ENCODE measurements at places on chromosomes 6 and 20.

DNA sequence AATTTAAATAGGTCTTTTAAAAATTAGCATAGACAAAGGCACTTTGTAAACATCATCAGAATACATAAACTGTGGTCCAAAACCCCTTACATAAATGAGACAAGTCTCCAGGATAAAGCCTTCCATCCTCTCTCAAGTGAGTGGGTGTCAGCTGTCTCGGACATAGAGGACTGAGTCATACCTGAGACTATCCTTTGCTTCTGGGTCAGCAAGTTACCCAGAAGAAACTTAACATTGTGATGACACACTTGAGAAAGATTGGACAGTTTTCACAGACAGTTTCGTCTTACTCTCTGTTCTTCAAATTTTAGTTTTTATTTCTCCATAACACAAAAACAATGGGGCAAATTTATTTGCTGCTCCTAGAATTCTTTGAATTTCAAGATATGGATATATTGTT, 838.0 kb downstream of the DHX35 start:
- DNase-seq: no peak

GRCh38 chr20:16966276-16966880, 218.2 kb downstream of the OTOR start:
- no peak for DNase-seq

GRCh38 chr20:7758406-7758805, 181.9 kb downstream of the HAO1 start:
- no peak for DNase-seq

DNA sequence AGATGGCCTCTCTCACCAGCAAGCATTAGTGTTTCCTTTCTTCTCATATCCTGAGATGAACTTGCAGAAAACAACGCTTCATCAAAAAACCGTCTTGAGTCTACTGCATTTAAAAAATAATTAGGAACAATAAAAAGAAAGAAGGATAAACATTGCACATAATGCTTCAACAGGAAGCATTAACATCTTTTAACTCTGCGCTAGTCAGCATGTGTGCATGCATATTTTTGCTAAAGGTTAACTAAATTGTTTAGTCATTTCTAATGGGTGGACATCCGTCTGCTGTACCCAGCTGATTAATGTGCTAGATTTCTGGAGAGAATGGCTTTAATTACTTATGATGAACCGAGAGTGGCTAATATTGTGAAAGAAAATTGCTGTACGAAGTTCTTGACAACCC, 349.3 kb downstream of the SOX4 start:
- DNase-seq: no peak

GRCh38 chr6:13044896-13045295, 283.4 kb downstream of the TBC1D7 start:
- no peak for DNase-seq

GRCh38 chr20:646107-646867, 6.7 kb downstream of the SRXN1 start:
- DNase-seq: no peak

DNA sequence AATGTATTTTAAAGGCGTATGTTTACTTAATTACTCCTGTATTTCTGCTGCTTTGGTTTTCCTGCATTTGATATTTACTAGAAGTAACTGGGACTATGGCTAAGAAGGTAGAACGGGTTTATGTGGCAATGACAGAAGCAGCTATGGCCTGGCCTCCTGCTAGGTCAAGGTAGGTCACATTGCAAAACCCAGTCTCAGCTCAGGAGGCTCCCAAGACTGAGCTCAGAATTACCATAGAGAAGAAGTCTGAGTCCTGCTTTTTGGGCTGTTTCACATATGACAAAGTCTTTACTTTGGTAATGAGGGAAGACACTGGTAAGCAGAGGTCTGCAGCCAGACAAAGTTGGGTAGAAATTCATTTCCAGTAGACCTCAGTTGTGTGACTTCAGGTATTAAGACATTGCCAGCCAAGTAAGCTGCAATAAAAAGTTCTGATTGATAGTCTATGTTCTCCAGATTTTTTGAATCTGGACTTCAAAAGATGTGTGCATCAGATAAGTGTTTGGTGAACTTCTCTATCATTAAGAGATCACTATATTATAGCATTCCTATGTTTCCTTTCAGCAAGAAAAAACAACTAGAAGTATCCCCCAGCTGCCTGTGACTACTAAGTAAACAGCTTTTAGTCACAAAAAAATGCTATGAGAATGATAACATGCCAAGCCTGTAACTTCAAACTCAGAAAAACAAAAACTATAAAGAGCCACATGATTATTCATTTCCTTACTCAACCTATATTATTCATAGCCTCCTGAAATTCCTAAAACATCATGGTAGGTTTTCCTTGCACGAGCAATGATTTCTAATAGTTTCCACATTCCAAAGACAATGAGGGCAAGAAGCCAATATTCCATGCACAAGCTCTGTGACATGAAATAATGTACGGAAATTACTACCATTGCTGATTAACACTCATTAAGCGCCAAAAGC, 312.3 kb downstream of the HAO1 start:
- no peak for DNase-seq

DNA sequence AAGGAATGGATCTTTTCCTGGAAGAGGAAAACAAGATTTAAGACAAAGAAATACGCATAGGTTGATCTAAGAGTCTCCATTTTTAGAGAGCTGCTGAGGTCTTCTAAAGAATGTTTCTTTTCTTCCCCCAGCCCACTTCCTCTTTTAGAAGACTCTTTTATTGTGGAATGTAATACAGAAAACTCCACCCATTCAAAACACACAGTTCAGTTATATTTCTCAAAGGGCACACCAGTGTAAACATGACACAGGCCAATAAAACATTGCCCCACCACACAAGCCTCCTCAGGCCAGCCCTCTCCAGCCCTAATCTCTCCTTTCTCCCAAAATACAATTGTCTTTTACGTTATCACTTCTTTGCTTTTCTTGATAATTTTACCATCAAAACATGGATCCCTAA, 42.8 kb downstream of the SLC35B3 start:
- DNase-seq: no peak

- no peak for DNase-seq
Measured at GRCh38 chr20:38152175-38152620, 12.9 kb downstream of the TGM2 start.

Data from stimulated activated CD8-positive, alpha-beta memory T cell treated with anti-CD3 and anti-CD28 coated beads, Interleukin-2, amount 100 ng/mL, for 48 hours (primary cell).